ENCODE measurements at places on chromosomes 2 and 18.

GRCh38 chr18:80194874-80195570 lies 52.3 kb downstream of the PARD6G start:
- no peak for DNase-seq

DNA sequence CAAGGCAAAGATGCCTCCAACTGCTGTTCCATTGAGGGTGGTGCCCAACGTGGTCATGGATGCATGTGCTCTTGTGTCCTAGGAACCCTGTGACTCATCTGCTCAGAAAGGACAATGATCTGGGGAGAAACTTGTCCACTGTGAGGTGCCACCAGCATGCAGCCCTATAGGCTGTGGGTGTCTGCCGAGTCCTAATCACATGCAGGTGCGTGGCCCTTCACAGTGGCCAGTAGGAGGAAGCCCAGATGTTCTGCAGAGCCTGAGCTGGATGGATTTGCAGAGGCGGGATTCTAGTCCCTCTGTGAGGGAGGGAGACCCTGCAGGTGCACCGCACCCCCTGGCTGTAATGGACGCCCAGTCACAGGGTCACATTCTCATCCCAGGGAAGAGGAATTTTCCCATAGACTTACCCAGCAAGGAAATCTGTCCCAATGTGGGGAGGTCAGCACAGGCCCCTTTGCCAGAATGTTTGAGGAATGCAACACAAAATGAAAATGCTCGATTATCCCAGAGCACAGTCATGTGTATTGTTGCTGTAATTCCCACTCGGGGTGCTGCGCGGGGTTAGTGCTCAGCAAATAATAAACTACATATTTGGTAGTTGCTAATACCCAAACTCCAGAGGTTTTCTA lies 13.9 kb downstream of the GDF7 start:
- no peak for DNase-seq

DNA sequence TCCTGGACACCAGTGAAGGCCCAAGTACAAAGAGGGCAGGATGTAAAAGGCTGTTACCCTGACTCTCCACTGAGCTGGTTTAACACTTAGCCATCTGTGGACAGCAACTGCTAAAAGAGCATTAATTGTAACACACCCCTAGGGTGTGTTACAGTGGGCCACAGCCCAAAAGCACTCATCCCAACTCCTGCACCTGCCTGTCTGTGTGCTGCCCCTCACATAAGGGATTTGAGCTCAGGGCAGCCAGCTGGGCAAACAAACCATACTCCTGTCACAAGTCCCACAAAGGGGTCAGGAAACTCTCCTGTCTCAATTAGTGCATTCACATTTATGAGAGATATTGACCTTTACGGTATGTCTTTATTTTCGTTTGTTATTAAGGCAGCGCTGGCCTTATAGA lies 833.1 kb upstream of the NXPH2 start:
- no peak for DNase-seq

DNA sequence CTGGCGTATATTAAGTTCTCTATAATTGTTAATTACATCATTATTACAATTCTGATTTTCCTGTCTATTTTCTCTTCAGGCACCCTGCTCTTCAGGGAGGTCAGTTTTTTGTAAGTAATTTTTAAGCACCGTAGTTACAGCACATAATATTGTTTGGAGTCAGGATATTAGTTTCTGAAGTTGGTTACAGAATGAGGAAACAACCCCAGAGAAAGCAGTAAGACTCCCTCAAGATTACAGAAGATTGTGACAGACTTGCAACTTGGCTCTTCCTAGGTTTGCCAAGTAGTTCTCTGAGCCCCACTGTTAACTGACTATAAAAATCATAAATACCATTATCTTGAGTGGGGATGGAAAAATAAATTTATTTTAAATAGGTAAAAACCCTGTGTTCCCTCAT lies 921 bp downstream of the RPE start:
- no peak for DNase-seq

- DNase-seq: no peak
Measured at GRCh38 chr2:134301928-134302260, 48.0 kb downstream of the MGAT5 start.

- no peak for DNase-seq
Measured at GRCh38 chr2:208501206-208501605, 94.6 kb downstream of the PTH2R start.

DNA sequence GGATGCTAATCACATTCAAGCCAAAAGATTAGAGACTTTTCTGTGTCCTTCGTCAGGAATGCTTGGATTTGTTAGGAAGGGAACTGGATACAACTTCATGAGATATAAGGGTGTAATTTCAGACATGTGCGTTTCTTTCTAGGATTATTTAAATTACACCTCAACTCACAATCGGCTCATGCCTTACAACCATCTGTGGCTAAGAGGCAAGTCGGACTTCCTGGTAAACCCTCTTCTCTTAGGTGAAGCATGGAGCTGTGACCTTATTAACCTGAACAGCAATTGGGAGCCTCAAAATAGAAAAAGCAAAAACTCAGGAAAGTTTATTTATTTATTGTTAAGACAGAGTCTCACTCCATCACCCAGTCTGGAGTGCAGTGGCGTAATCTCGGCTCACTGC lies 61.8 kb downstream of the SEMA4F start:
- DNase-seq: no peak

GRCh38 chr2:111624411-111625156 lies 259.4 kb downstream of the ANAPC1 start:
- no peak for DNase-seq
